Hippocampal formation (tissue), 2 donors: ENCODE measurements at places on chromosomes 11 and 22.

GRCh38 chr11:69801513-69802335 lies 17.5 kb downstream of the FGF3 start:
- DNase-seq, result no peak

DNA sequence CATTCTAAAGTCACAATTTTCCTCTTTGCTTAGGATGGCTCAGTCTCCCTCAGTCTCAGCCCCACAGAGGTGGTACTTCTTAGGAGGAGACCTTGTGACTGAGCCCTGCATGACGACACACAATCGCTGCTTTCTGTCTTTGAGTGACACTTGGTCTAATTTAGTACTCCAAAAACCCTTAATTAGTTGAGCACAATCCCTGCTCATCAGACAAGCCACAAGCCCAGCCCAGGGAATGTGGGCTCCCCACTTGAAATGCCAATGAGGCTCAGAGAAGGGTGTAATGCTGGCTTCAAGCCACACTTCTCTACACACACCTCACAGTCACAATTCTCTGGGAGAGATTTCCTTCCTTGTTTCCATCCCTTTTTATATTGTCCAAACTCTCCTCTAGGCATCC lies 101.8 kb downstream of the FEZ1 start:
- no peak for DNase-seq

- no peak for DNase-seq
These were observed 26.6 kb downstream of the DKK3 start for GRCh38 chr11:11981840-11982239.

GRCh38 chr11:303363-303762 lies 4.0 kb upstream of the IFITM5 start:
- no peak for DNase-seq

- DNase-seq, result no peak
These were observed 16.5 kb upstream of the DGCR8 start for GRCh38 chr22:20063271-20064139.

GRCh38 chr11:60872124-60872960 lies 5.0 kb downstream of the ZP1 start:
- no peak for DNase-seq

GRCh38 chr22:19341500-19341899 lies 50.0 kb upstream of the CLTCL1 start:
- DNase-seq, result no peak

DNA sequence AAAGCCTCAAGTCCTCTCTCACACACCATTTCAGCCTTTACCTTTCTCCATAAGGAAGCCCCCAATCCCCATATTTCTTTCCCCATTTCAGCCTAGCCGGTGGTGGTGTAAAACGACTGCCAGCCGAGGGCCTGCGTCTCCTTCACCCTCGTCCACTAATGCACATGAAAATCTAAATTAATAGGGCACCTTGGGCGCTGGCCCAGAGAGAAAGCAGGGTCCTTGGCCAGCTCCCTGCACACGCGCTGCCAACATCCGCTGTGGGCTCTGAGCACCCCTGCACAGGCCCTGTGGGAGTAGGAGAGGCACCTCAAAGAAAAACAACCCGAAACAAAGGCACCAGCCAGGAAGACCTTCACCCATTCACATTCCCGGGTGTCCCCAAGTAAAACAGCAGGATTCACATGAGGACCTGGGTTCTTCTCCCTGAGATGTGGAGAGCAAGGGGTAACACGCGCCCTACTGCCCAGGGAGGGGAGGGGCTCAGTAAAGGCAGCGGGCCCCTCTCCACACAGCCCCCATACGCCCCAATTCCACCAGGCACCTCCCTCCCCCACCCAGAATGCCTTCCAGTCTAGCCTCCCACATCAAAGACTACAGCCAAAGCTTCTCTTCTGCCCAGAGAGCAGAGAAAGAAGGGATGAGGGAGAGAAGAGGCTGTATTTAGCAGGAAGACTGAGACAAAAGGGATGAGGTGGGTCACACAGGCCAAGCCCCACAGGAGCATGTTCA lies 79.0 kb downstream of the MICAL3 start:
- DNase-seq, result no peak

DNA sequence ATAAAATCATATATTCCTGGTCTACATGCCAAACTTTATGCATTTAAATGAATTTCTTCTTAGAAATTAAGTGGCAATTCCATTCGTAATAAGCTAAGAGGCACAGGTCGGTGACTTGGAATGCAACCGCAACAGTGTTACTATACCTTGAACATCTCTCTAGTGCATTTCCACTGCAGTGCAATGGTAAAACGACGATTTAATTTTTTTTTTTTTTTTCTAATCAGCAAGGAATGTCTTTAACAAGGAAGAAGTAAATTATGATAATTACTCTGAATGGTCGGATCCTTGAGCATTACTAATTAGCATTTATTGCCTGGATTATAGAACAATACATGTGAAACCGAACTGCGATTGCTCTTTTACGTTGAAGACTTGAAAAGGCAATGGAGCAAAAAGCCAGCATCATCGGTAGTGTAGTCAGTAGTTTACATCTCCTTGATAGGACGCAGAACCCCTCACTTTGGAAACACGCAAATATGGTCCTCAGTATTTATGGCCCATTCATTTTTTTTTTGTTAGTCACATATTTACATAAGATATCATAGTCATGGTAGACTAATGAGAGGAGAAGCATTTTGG lies 20.2 kb downstream of the BLID start:
- no peak for DNase-seq

GRCh38 chr11:10680956-10681487 lies 12.5 kb downstream of the IRAG1 start:
- DNase-seq, result no peak

GRCh38 chr22:36110306-36110881 lies 50.2 kb downstream of the APOL3 start:
- DNase-seq, result no peak

DNA sequence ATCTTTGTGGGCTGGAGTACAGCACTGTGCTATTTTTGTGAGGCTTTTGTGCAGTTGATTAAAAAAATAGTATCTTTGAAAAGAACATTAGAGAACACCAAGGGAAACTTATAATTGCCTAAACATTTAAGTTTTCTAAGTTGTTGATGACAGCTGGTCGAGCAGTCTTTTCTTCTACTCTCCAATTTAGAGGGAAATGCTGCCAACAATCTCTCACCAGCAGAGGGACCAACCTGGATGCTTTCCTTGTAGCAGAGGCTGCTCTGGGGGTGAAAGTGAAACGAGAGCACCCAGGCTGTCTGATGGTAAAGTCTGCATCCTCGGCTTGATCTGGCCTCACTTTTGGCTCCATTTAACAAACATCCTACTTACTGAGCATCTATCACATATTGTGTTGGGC lies 1286.5 kb upstream of the TENM4 start:
- DNase-seq, result peak; percentile 25

DNA sequence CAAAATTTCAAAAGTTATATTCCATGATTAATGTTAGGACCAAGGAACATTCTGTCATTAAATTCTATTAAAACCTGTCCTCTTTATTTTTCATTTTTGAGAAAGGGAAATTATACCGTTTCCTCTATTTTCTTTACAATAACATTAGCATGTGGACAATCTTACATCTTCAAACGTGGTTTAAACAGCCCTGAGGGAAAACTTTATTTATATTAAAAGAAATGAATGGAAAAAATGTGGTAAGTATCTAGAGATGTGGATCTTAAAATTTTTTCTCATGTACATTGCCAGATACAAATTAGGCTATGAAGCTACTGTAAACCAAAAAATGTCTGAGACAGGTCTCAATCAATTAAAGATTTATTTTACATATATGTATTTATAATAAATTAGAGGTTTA lies 18.9 kb upstream of the FIBIN start:
- DNase-seq, result no peak

- no peak for DNase-seq
These were observed 23.8 kb downstream of the MICAL2 start for GRCh38 chr11:12134236-12134585.

DNA sequence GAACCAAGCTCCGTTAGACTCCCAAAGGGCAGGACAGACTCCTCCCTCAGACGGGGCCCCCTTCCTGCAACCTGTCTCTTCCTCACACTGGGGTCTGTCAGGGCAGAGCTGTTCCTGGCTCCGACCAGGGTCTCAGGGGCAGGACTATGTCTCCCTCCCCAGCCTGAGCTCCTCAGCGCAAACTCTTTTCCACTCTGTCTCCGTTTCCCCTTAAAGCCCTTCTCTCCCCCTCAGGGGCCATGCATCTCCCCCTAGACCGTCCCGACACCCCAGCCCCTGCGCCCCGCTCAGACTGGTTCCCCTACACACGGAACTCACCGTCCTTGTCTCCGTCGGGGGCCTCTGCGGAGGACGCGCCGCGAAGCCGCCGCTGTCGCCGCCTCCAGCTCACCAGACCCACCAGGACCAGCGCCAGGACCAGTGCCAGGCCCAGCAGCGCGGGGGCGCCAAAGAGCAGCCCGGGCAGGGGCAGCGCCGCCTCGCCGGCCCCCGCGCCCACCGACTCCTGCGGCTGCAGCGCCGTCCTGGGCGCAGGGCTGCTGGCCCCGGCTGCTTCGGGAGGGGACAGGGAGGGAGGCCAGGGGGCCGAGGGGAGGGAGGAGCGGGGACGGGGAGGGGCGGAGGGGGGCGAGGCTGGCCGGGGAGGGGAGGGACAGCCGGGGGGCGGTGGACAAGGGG lies 684 bp downstream of the TNFRSF13C start:
- no peak for DNase-seq

DNA sequence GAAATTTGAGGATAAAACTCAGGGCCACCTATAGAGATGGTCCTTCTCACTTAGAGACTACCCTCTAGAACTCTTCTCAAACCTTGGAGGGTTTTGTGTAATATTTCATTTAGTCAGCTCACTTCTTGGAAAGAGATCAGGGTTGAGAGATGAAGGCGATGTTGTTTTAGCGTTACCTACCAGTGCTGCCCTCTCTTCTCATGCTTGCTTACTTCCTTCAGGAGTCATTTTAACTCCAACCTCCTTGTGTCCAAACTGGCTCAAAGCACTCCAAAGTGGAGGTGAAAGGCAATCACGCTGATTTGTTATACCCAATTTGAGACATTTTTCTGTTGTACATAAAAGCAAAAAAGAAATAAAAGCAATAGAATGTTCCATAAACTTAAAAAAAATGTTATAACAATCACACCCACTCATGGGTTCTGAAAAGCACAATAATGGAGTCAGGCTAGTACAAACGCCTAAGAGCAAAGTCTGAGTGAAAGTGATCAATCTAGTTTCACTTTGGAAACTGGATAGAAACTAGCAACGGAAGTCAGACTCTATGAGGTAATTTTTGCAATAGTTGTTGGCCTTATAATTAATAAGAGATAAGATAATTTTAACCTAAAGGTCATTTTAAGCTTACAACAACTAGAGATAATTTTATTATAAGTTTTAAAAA lies 117.1 kb downstream of the MRTFA start:
- no peak for DNase-seq

DNA sequence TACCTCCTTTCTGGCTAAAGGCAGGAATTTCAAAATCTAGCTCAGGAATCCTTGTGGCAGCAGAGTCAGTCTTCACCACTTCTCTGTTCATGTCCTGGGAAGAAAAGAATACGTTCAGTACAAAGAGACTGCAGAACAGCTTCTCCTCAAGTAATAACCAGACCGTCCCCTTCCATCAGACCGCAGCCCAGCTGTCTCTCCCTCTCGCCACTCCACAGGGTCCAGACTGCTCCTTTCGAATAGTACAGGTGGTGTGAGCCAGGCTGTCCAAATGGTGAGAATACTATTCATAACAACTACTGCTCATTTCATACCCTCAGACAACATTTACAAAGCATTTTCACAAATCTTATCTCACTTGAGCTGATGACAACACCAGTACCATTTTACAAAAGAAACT lies 857 bp downstream of the ZPR1 start:
- DNase-seq, result no peak

- no peak for DNase-seq
These were observed 24.8 kb downstream of the APOL5 start for GRCh38 chr22:35742342-35743100.

- DNase-seq, result no peak
These were observed 52.9 kb downstream of the SYT13 start for GRCh38 chr11:45233121-45233803.

GRCh38 chr22:17120281-17120680 lies 879 bp downstream of the TMEM121B start:
- no peak for DNase-seq

- no peak for DNase-seq
These were observed 499.6 kb downstream of the BRD1 start for GRCh38 chr22:49328118-49328475.

- DNase-seq, result no peak
These were observed 3.2 kb downstream of the TBC1D10C start for GRCh38 chr11:67406969-67407687.

DNA sequence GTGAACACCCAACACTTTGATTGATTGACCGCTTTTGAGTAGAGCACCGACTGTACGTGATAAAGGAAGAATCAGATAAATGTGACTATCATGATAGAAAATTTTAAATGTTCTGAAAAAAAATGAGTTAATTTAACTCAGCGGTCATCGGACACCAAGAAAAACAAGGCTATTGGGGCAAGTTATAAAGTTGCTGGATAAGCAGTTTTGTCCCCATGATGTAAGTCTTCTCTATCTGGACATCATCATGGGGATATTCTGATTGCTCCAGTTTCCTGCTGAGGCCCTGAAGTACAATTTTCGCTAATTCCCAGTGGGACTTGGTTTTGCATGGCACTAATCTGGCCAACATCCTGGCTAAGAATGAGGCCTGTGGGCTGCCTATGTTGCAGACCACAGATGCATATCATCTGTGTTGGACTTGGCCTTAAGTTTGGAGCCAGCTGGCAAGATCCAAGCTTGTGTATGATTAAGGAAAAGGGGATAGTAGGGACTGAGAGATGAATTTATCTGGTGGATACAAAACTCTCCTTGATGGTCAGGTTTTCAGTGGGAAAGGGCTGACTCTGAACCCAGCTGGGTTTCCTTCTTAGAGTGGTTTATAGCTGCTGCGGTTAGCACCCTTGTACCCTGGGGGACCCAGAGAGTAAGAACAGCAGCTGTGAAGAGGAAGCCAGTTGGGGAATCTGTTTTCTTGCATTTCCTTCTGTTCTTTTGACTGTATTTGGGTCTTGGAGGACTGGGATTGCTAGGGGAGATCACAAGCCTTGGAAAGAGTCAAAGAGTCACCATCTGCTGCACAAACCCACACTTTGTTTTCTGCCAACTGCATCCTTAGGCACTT lies 118.3 kb downstream of the SEZ6L start:
- no peak for DNase-seq

DNA sequence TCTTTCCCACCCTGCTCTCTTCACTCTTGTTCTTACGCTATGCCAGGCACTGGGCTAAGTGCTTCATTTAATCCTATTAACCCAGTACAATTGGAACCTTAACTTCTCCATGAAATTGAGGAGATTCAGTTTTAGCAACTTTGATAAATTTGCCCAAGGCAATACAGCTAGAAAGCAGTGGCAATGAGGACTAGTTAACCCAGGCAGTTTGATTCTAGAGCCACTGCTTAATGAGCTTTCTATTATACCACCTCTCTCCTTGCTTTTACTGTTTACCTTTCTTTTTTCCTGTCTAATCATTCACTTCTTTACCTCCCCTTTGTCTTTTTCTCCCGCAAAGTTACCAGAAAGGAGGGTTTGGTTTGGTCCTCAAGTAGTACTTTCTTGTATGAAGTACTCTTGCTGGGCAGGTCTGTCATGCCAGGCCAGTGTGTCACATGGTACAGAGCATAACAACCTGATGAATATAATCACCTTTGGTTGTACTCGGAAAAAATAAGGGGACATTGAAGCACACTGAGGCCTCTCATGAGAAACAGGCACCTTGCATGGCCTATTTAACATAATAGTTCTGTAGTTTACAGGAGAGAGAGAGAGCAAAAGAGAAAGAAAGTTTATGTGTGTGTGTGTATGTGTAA lies 70.6 kb downstream of the PDHX start:
- no peak for DNase-seq
